Lung (tissue), 17 donors: ENCODE measurements at places on chromosomes 11 and 22. TPM values are rescaled to one million over a fixed set of nuclear protein-coding genes. Genes with fewer than 3 reads are reported as not detected.
A peak's percentile ranks its signal among the peaks of the same experiment; 100 is the strongest.

DNA sequence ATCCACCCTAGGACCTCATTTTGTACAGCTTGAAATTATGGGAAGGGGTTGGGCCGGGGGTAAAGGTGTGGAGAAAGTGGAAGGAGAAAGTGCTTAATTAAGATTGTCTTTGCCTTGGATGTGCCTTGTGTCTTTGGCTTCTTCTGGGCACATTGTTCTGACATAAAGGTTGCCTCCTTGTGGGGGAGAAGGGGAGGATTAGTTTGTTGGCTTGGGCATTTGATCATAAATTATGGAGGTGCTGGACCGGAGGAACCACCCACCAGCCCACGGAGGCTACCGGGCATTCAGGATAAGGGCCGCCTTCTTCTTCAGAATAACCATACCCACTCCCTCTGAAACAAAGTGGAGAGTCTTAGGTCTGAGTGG, 1.3 kb downstream of the PAFAH1B2 start:
- H3K36me3 ChIP-seq: no peaks in the 10 kb centered on the region
- peaks cover 6% of the 10 kb centered on the region for H3K4me1 ChIP-seq

Gene IGLL1
- polyA plus RNA-seq: not detected

Gene GLB1L2
- 11.4 TPM for polyA plus RNA-seq

DNA sequence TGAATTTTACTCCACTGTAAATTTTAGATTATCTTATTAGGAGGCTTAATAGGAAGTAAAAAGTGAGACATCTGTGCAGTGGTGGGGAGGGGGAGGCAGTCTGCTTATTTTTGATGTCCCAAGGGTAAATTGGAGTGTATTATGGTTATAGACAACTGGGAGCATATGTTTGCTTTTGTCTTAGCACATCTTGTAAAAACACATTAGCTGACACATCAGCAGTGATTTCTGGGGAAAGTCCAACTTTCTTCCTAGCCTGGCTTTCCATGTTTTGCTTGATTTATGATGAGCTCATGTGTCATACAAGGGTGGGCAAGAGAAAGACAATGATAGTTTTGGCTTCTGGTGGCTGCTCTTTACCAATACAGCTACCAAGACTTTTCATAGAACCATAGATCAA, 4.0 kb downstream of the ANO3 start:
- H3K4me3 ChIP-seq: no peak overlapping the region
- H3K27me3 ChIP-seq: no peaks in the 10 kb centered on the region
- DNase-seq: peak; percentile 25
- H3K27ac ChIP-seq: no peak overlapping the region
- no peaks in the 10 kb centered on the region for H3K36me3 ChIP-seq

- no peaks in the 10 kb centered on the region for H3K27me3 ChIP-seq
- peak within 1 kb of the TSS; percentile 90 for H3K27ac ChIP-seq
- H3K36me3 ChIP-seq: no peaks in the 10 kb centered on the region
- peak within 1 kb of the TSS; percentile 93 for H3K4me3 ChIP-seq
- H3K4me1 ChIP-seq: peaks cover 18% of the 10 kb centered on the region
- DNase-seq: no peak
These were observed at the start of gene C11orf68 for GRCh38 chr11:65918211-65919140. Gene C11orf68 (minus strand): TSS chr11:65919062. CDS start chr11:65919031, 31 bp downstream.

DNA sequence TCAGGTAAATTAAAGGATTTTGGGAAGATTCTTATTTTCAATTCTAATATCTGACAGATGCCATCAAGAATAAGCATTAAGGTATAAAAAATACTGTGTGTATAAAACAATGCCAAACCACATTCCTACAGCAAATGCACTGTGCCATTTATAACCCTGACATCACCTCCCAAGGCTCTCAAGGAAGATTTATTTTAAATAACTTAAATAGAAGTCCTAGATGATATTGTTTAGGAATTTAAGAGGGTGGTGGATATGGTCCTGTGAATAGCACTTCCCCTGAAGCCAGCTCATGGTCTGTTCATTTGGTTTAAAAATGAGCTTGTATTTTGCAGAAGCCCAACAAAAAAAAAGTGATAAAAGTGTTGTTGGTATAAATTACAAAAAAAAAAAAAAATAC, 32.1 kb downstream of the PPIL2 start:
- H3K27me3 ChIP-seq: no peaks in the 10 kb centered on the region
- no peaks in the 10 kb centered on the region for H3K4me1 ChIP-seq
- no peak for DNase-seq

Gene RPS3
- 2,193 TPM for polyA plus RNA-seq

Gene HSPB2
- polyA plus RNA-seq: 5.4 TPM

DNA sequence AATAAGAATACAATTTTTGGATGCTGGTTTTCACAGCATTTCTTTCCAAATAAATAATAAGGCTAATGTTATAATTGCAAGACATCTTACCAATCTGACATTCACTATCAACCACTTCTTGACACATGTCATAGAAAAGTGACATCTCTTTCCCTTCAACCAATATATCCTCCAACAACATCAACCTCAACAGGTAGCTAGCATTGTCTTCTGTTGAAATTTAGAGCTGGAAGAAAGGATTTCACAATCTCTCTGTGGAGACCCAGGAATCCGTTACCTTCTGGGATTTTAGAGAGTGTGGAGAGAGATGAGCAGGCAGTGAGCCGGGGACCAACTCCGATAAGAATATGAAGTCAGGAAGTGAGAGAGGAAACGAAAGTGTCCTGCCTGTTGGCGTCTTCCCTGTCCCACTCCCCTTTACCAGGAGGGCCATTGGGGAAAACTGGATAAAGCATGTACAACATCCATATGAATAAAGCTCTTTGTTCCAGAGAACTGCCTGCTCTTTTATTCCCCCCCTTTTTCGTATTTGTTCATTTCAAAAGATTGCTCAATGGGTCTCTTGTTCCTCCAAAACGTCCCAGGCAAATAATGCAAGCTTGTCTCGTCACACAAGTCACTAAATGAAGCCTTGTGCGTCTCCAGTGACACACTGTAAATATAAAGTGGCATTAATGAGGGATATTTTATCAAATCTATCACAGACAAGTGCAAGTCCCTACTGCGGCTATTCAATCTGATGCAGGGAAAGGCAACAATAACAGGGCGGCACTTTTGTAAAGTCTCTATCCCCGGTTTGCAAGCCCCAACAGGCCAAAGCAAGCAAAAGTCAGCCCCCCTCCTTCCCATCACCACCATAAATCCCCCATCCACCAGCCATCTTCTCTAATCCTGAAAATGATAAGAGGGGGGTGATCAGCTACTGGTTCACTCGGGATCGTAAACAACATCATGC, 3.4 kb downstream of the CADM1 start:
- peak; percentile 71 for DNase-seq
- H3K27ac ChIP-seq: peak overlapping the region; percentile 55
- H3K36me3 ChIP-seq: no peaks in the 10 kb centered on the region
- no peak overlapping the region for H3K4me3 ChIP-seq

- no peaks in the 10 kb centered on the region for H3K27me3 ChIP-seq
- no peak overlapping the region for H3K27ac ChIP-seq
- peak; percentile 13 for DNase-seq
- peaks cover 13% of the 10 kb centered on the region for H3K4me1 ChIP-seq
These were observed 752.8 kb downstream of the OPCML start for GRCh38 chr11:132779497-132779896.

DNA sequence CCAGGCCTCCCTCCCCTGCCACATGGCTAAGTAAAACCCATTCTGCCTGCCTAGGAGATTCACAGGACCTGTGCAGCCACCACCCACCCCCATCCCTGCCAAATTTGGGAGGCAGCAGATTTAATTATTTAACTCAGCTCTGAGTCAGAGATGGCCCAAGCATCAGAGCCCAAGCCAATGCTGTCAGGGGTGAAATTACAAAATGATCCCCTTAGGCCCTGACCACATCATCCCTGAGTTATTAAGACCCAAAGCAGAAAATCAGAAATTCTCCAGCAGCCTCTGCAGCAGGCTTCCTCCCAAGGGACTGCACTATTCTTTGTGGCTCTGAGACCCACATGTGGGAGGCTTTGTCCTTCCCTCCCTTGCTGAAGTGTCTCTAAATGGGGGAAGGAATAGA, 52.8 kb upstream of the RRAS2 start:
- peaks cover 7% of the 10 kb centered on the region for H3K4me1 ChIP-seq
- H3K36me3 ChIP-seq: no peaks in the 10 kb centered on the region
- no peak overlapping the region for H3K4me3 ChIP-seq

DNA sequence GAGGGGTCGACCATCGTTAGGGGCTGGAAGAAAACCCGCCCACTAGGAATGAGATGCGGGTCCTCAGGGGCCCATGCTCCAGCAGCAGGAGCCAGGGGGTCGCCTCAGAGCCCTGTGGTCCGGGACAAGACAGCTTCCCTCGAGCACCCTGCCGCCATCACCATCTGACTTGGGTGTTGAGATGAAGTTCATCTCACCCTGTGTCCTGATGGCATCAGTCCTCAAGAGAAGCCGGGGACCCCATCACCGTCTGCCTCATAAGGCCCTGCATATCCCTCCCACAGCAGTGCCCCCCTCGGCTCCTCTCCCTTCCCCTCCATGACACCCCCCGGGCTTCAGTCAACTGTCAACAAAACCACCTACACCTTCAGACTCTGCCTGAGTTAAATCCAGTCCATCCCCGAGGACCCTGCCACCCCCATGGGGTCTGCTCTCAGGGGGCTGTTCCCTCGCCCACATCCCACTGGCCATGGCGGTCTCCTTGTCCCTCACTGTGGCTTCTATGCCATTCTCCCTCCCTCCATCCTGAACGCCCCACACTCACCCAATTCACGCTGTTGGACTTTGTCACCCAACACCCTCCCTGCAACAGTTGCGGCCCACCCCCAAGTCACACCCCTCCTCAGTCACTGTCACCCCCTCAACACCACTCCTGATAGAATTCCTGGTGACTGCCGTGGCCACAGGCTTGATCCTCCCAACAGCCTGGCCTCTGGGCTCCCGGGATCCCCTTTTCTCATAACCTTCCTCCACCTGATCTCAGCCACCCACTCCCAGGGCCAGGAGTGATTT, 87.7 kb upstream of the RTL6 start:
- no peak overlapping the region for H3K27ac ChIP-seq
- no peak overlapping the region for H3K4me3 ChIP-seq
- peak; percentile 8 for DNase-seq
- peaks cover 3% of the 10 kb centered on the region for H3K27me3 ChIP-seq
- no peaks in the 10 kb centered on the region for H3K4me1 ChIP-seq

Gene BSX
- polyA plus RNA-seq: not detected

Gene SAA1
- 148 TPM for polyA plus RNA-seq

Gene ZNF280A
- not detected for polyA plus RNA-seq
